ENCODE measurements at places on chromosomes 2 and 18. TPM values are rescaled to one million over a fixed set of nuclear protein-coding genes. Genes with fewer than 3 reads are reported as not detected.

Gene CRYGC
- total RNA-seq: not detected

Gene ASTL
- total RNA-seq: 0.62 TPM

Gene DPP4
- total RNA-seq: 3.7 TPM

DNA sequence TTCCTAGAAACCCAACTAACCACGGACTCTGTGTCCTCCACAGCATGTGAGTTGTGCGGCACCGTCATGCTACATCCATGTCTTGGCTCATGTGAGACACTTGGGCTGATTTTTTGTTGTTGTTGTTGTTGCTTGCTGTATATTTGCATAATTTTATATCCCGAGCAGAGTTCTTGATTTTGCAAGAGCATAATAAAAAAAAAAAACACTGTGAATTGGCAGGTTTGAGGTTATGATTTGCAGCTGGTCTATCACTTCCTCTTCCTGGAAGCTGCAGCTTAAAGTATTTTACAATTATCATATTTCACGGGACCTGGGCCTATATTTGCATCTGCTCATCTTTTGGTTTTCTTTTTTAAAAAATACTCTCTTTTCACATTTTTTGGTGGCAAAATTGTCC, 142.3 kb upstream of the NRP2 start:
- no peak overlapping the region for H3K27ac ChIP-seq
- no peaks in the 10 kb centered on the region for H3K27me3 ChIP-seq
- no peaks in the 10 kb centered on the region for H3K4me1 ChIP-seq
- no peak overlapping the region for H3K4me3 ChIP-seq
- no peaks in the 10 kb centered on the region for H3K36me3 ChIP-seq

DNA sequence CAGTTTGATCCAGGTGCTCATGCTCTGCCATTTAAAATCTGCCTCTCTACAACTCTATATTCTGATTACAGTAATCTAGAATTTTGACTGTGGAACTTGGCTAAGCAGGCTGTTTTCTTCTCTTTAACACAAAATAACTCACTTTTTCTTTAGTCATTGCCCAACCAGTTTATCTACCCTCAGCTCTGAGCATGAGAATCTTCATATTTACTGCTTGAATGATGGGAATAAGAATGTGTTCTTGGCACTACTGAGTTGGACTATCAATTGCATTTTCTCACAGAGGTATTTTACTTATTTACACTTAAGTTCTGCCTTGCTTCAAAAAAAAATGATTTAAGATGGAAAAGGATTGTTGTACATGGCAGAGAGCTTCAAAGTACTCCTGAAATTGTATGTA, 301.1 kb downstream of the CCDC85A start:
- no peak overlapping the region for H3K4me3 ChIP-seq
- no peak for DNase-seq
- no peak overlapping the region for H3K27ac ChIP-seq
- H3K4me1 ChIP-seq: no peaks in the 10 kb centered on the region

Gene DSG1
- not detected for total RNA-seq

DNA sequence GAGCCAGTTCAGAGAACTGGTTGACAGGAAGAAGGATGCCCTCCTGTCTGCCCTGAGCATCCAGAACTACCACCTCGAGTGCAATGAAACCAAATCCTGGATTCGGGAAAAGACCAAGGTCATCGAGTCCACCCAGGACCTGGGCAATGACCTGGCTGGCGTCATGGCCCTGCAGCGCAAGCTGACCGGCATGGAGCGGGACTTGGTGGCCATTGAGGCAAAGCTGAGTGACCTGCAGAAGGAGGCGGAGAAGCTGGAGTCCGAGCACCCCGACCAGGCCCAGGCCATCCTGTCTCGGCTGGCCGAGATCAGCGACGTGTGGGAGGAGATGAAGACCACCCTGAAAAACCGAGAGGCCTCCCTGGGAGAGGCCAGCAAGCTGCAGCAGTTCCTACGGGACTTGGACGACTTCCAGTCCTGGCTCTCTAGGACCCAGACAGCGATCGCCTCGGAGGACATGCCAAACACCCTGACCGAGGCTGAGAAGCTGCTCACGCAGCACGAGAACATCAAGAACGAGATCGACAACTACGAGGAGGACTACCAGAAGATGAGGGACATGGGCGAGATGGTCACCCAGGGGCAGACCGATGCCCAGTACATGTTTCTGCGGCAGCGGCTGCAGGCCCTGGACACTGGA, 92.5 kb upstream of the EML6 start:
- no peaks in the 10 kb centered on the region for H3K4me1 ChIP-seq
- H3K36me3 ChIP-seq: no peaks in the 10 kb centered on the region
- H3K27me3 ChIP-seq: no peaks in the 10 kb centered on the region
- peak; percentile 69 for DNase-seq
- H3K27ac ChIP-seq: no peak overlapping the region

Data from aorta (tissue), 5 donors.